ENCODE measurements at places on chromosomes 1 and 21.

GRCh38 chr1:86758570-86758969, 54.2 kb downstream of the SH3GLB1 start:
- DNase-seq = no peak

DNA sequence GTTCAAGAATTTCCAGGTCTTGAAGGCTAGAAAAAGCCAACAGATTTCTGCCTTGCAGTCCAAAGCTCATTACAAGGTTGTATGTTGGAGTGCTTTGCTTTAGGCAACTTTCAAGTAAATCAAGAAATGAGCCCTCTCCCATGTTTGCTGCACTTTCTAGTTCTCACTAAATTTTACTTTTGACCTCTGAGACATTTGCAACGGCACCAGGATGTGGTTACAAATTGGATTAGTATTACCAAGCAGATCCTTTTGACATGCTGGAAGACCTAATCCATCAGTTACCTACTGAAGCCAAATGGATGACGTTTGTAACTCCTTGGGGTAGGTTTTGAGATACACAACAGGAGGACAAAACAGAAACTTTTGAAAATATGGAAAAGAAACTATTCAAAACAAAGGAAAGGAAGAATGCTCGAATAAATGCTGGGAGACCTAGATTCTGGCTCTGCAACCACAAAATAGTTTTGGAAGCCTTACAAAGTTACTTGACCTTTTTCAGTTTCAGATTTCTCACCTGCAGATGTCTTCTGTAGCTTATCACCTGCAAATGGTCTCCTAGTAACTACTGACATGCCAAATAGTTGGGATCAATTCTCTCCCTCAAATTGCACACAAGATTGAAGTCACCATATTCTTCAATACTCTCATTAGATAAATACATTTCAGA, 251.7 kb upstream of the ADGRL2 start:
- no peak for DNase-seq

DNA sequence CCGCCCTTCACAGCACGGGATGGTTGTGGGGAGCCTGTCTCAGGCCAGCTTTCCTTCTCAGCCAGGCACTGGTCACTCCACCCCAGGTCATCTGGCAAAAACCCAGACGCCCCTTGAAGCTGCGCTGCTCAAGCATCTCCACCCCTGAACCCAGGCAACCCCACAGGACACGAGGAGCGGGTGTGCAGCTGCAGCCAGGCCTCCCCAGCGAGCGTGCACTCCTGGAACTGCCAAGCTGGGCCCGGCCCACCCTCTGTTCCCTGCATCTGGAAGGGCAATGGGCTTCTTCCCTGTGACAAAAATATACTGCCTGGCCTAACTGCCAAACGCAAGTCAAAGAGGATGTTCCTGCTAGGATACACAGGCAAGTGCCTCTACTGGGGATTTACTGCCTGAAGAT, 39.7 kb downstream of the SLC66A1 start:
- no peak for DNase-seq

DNA sequence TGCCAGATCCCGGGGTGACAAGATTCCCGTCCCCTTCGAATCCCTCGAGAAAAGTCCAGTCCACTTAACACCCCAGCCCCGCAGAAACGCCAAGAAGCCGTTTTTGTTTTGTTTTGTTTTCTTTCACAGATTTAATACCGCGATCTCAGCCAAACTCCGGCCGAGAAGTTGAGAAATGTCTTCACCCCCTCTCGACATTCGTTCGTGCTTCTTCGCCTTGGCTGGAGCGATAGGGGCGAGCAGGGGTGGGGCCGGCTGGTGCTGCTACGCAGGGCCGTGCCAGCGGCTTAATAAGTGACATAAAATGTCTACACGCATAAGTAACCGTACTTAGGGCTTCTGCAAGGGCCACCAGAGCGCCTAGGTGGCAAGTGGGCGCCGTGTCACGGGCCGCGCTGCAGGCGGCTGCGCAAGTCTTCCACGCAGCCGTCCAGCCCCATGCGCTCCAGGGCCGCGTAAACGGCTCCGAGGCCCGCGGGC, 4.9 kb downstream of the TNFRSF25 start:
- DNase-seq = no peak

GRCh38 chr21:33444499-33444898, 35.3 kb downstream of the TMEM50B start:
- no peak for DNase-seq

DNA sequence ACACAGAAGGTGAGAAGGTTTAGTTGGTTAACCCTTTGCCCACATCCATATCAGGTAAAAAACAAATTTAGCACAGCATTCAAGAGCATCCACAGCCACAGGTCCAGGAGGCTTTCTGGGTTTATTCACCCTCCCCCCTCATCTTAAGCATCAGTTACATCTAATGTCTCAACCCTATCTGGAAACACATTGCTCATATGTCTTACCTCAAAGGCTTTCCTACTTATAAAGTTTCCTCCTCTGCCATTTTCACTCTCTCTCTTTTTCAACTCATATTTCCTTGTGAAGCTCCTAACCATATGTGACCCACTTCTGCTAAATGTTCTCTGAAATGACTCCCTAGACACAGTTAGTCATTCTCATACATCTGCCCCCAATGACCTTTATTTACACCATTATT, 47.9 kb upstream of the RUNX1 start:
- no peak for DNase-seq

- no peak for DNase-seq
These were observed 64.6 kb downstream of the IER5 start for GRCh38 chr1:181152892-181153633.

DNA sequence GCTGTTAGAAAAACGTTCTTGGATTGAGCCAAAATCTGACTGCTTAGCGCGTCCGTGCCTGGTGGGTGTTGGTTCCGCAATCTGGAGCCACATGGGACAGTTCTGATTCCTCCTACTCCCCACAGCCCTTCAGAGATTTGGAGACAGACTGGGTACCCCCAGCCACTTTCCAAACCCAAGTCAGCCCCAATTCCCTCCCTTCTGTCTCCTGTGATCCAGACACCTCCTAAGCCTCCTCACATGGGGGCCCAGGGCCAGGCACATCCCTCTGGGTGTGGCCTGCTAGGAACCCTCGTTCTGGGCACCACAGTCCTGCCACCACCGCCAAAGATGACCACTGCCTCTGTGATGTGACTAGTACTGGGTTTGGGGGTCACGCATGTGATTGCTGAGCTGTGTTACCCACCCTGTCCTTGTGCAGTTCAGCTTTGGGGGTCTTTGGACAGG, 4.8 kb downstream of the PLA2G5 start:
- no peak for DNase-seq

GRCh38 chr21:45318556-45319404, 31.1 kb upstream of the POFUT2 start:
- no peak for DNase-seq

DNA sequence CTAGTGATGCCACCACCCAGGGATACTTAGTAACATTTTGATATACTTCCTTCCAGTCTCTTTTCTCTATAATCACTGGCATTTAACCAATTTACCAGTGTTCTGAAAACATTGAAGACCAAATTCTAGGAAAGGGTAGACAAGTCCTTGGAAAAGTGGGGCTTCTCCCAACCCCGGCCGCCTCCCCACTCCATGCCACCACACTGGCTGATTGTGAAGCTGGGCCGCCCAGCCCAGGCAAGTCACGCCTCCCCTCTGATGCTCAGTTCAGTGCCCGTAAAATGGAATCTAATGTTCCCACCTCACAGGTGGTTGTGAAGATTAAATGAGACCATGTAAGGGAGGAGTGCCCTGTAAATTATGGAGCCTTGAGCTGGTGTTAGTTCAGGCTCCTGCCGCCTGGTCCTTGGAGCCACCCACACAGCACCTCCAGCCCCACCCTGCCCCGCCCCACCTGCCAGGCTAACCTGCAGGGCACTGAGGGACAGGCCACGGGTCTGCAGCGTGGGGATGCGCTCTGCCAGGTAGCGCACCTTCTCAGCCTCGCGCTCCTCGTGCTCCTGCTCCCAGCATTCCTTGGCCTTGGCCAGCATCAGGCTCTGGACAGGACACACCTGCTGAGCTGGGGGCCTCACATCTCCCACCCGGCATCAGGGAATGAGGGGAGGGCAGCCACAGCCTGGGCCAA, 7.3 kb downstream of the TNNI1 start:
- no peak for DNase-seq

DNA sequence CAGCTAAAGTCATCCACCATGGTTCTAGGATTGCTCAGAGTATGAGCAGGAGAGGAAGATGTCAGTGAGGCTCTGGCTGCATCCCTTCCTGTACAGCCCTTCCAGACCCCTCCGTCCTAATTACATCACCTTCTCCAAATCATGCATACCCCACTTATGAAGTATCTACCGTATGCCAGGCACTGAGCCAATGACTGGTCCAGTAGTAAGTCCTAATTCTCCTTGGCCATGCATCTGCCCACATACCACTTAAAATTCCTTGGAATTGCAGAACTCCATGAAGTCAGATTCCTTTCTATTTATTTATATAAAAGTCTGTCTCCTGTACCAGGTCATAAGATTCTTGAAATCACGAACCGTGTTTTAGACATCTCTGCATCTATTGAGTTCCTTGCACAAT, 106.1 kb downstream of the SEC16B start:
- no peak for DNase-seq

GRCh38 chr1:41371630-41372599, 10.7 kb downstream of the FOXO6 start:
- DNase-seq = peak; percentile 80

DNA sequence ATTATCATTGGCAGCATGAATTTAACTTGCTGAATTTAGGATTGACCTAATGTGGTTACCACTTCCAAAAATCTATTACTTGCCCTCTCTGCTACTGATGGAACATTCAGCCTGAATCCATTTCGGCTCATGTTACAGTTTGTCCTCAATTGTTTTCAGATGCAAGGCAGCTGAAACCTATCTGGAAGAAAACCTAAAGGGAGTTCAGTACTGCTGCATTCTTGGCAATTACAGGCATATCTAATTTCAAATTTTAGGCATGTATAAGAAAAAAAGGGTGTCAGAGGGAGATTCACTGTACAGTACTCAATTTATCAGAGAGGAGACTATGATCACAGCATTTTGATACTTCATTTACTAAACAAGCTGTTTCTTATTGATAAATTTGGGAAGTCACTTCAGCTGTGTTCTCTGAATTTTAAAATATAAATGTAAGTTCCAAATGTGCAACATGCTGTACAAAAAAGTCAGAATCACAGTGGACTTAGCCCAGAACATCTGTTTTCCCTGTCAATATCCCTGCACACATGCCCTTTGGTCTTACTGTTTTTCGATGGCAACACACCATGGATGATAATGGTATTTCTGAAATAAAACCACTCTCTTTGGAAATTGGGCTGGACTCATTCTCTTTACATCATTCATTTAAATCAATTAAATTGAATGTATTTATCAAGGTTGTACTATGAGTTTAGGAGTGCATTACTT, 651.6 kb upstream of the ADGRL4 start:
- DNase-seq = no peak

DNA sequence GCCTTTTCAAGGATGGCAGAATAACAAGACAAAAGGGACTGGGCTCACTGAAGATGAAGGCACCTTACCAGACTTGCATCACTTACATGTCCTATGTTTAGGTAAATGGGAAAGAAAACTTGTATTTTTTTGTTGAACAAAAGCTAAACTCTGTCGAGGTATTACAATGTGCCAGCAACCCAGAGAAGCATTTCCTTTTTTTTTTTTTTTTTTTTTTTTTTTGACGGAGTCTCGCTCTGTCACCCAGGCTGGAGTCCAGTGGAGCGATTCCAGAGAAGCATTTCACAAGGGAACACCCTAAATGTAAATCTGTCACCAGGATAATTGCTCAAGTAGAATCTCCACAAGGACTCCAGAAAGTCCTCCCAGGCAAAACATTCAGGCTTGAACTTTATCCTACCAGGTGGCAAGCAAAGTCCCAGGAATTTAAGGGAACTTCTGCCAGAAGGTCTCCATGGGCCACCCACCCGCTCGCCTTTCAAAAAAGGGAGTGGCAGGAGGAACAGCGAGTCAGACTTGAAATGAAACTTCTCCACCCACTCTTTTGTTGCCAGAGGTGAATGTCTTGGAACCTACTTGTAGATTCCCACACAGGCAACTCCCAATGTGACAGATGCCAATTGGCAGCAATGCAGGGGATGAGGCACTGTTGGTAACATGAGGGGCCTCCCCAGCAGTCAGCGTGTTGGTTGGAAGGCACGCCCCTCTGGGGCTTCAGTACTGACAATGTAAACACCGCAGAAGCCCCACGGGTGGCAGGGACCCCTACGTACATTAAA, 125.0 kb downstream of the TIAM1 start:
- no peak for DNase-seq

DNA sequence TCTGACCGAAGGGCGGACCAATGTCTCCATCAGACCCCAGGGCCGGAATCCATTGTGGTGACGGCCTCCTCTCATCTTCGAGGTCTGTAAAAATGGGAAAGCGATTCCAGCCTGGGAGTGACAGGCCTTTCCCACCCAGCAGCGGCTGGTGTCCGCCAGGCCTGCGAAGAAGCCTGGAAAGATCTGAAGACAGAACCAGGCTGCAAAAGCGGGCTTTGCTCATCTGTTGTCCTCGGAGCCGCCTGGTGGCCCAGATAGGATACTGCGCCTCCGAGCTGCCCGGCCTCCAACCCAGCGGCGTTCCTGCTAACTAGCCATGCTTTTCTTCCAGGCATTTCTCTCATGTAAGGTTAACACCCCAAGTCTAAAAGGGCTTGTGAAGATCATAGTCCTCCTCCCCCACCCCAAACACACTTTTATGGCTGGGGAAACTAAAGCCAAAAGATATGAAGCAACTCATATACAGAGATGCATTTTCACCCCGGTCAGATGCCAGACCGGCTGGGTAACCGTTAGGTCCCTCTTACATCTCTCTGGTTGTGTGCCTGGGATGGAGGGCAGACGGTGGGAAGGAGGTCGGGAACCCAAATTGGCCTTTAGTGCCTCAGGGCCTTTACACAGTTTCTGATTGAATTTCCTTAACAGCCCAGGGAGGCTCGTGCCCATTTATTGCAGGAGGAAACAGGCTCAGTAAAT, 1.9 kb upstream of the DHRS3 start:
- peak; percentile 15 for DNase-seq

DNA sequence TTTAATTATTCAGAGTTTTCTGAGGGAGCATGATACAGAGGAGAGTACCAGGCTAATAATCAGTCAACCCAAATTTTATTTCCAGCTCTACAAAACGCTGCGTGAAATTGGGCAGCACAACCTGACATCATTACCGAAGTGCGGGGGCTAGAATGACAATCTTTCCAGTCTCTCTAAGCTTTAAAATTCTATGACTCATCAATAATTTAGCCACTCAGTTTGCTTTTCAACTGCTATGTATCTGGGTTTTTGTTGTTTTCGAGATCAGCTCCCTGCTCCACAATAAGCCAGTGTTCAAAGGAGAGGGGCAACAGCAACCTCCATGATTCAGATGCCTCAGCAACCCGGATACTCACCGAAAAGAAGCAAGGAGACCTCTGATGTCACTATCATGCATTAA, 13.9 kb downstream of the SORT1 start:
- DNase-seq = no peak

GRCh38 chr1:244545511-244545910, 84.4 kb downstream of the CATSPERE start:
- DNase-seq = no peak
